ENCODE measurements at places on chromosomes 6 and 20. TPM values are rescaled to one million over a fixed set of nuclear protein-coding genes. Genes with fewer than 3 reads are reported as not detected.

DNA sequence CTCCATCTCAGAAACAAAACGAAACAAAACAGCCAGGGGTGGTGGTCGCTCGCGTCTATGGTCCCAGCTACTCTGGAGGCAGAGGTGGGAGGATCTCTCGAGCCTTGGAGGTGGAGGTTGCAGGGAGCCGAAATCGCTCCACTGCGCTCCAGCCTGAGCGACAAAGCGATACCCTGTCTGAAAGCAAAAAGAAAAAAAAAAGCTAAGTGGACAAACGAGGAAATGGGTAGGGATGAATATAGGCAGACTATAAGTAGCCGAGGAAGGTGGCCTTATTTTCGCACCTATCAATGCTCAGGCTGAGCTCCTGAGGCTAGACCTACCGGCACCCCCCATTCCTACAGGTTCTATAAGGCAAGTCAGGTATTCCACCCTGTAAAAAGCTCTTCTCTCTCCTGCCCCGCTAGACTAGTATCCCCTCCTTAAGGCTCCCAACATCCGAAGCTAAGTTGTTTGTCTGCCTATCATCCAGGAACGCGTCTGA is 650 bp upstream of the CASP8AP2 start:
- no peaks in the 10 kb centered on the region for H3K27me3 ChIP-seq
- H3K4me1 ChIP-seq = peaks cover 5% of the 10 kb centered on the region
- H3K27ac ChIP-seq = peak overlapping the region; percentile 93

DNA sequence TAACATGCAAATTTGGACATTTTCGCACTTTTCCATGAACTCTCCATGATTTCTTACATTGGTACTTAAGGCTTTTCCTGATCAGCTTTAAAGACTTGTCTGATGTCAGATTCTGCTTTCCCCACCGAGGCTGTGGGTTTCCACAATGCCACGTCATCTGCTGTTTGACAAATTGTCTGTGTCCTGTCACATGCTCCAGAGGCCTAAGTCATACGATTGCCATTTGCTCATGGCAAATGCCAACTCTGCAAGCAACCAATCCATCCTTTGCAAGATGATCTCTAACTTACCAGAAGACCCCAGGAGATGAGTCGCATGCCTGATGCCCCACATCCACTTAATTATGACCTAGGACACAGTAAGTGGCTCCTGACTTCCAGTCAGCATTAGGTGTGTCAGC is 556.5 kb downstream of the BMP2 start:
- no peaks in the 10 kb centered on the region for H3K36me3 ChIP-seq
- no peak overlapping the region for H3K27ac ChIP-seq
- H3K27me3 ChIP-seq = no peaks in the 10 kb centered on the region

GRCh38 chr6:155171109-155171746 is 92.6 kb upstream of the CLDN20 start:
- no peaks in the 10 kb centered on the region for H3K27me3 ChIP-seq
- peaks cover 8% of the 10 kb centered on the region for H3K4me1 ChIP-seq
- no peak for DNase-seq
- no peaks in the 10 kb centered on the region for H3K36me3 ChIP-seq
- H3K27ac ChIP-seq = no peak overlapping the region

DNA sequence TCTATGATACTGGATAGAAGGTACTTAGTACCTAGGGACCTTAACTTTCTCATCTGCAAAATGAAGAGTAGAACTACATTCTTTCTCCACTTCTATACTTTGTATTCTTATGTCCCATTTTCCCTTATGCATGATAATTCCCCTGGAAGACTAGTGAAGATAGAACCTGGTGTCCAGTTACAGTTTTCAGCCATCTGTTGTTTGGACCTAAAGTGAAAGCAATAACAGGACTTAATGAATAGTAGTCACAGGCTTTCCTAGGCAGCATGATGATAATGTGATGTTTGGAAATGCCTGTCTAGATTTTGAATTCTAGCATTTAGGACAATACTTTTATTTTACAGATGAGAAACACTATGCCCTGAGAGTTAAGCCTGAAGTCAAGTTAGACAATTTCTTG is 153.8 kb downstream of the RIMS1 start:
- no peaks in the 10 kb centered on the region for H3K36me3 ChIP-seq
- DNase-seq = no peak
- no peak overlapping the region for H3K27ac ChIP-seq

GRCh38 chr6:100613656-100614055 is 148.9 kb upstream of the SIM1 start:
- H3K27ac ChIP-seq = no peak overlapping the region

GRCh38 chr6:134594881-134595280 is 277.0 kb upstream of the SGK1 start:
- H3K27me3 ChIP-seq = no peaks in the 10 kb centered on the region
- H3K4me1 ChIP-seq = no peaks in the 10 kb centered on the region
- H3K36me3 ChIP-seq = no peaks in the 10 kb centered on the region
- no peak overlapping the region for H3K27ac ChIP-seq

GRCh38 chr6:111750753-111751673 is 122.2 kb downstream of the FYN start:
- no peaks in the 10 kb centered on the region for H3K36me3 ChIP-seq
- no peaks in the 10 kb centered on the region for H3K4me1 ChIP-seq
- no peaks in the 10 kb centered on the region for H3K27me3 ChIP-seq
- H3K4me3 ChIP-seq = no peak overlapping the region
- H3K27ac ChIP-seq = peak overlapping the region; percentile 11
- DNase-seq = no peak

GRCh38 chr20:58174708-58175280 is 53.7 kb downstream of the ANKRD60 start:
- no peaks in the 10 kb centered on the region for H3K27me3 ChIP-seq
- peak; percentile 30 for DNase-seq
- H3K27ac ChIP-seq = peak overlapping the region; percentile 36
- H3K4me3 ChIP-seq = no peak overlapping the region

DNA sequence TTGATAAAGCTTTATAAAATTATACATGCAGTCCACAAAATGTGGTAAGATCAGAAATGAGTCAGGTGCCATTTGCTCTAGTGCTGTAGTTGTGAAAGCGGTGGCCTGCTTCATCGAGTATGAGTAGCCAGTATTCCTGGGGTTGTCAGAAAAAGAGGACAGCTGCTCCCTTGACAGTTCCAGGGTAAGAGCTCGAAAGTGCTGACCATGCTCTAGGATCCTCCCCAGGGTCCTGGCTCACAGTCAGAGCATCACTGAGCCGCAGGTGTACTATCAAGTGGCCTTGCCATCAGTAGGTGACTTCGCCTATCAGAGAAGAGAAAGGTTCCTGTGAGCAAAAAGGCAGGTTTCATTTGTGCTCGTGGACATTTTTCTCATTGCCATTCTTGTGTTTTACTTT is 3.6 kb downstream of the BTBD3 start:
- no peak overlapping the region for H3K4me3 ChIP-seq
- H3K36me3 ChIP-seq = no peaks in the 10 kb centered on the region
- H3K27me3 ChIP-seq = no peaks in the 10 kb centered on the region
- H3K27ac ChIP-seq = no peak overlapping the region
- no peaks in the 10 kb centered on the region for H3K4me1 ChIP-seq
- no peak for DNase-seq

- DNase-seq = no peak
- no peaks in the 10 kb centered on the region for H3K36me3 ChIP-seq
- no peak overlapping the region for H3K27ac ChIP-seq
- no peaks in the 10 kb centered on the region for H3K4me1 ChIP-seq
Observed at GRCh38 chr6:5034736-5035135, 30.9 kb upstream of the RPP40 start.

RAB5IF gene
- total RNA-seq = 207 TPM

ENPP5 gene
- 4.3 TPM for total RNA-seq

GFOD1 gene
- 7.6 TPM for total RNA-seq

UBE3D gene
- 3.8 TPM for total RNA-seq

All from colonic mucosa (tissue), 4 donors.